ENCODE measurements at places on chromosomes 7 and 10.

GRCh38 chr10:929960-930624, 1.4 kb downstream of the LARP4B start:
- DNase-seq, result no peak

DNA sequence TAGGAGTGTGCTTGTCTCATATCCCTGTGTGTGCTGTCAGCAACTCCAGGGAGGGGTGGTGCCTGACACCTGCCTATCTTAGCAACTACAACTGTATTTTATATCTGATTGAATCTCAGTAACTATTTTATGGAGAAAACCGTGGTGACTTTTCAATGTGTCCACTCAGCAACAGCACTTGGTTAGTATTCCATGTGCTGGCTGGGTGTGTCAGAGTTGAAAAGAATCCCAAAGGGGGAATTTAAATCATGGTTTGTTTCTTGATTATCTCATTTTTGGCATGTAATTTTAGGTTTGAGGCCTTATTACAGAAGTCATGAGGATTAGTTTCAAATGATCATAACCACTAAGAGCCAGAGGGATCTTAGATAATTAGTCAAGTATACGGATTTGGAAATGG, 425.7 kb upstream of the FZD8 start:
- DNase-seq, result no peak

DNA sequence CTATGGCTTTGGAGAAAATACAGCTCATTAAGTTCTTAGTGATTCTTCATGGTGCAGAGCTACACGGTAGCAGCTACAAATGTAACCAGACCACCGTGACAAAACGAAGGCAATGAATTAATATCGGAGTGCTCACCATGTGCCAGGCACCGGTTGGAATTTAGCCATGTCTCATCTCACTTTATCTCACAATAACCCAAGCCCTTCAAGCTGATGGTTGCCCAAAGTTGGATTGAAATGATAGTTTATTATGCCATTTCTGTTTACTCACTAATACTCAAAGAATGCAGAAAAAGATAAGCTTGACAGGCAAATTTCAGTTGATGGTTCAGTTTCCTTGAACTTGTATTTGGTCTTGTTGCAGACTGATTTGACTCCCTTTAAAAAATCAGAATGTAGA, 312.6 kb downstream of the SKIDA1 start:
- no peak for DNase-seq

- no peak for DNase-seq
Measured at GRCh38 chr7:95097291-95097690, 189.9 kb downstream of the PPP1R9A start.

GRCh38 chr7:127913686-127914085, 117.6 kb downstream of the LRRC4 start:
- no peak for DNase-seq

- DNase-seq, result no peak
Measured at GRCh38 chr10:122165484-122166276, 105.4 kb upstream of the BTBD16 start.

DNA sequence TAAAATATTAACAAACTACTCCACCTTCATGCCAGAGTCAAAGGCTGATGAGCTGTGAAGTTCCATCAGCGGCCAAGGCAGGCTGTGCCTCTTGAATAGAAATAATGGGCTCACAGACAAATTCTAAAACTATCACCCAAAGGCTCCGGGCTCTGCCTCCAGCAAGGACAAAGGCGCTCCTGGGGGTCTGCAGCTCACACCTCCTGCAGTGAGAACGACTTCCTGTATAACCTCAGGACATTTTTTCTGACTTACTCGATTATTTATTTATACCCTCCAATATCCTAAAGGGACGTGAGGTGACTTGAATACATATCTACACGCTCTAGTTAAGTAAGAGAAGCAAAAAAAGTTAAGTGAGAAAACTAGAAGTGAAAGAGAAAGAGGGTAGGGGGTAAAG, 500.7 kb downstream of the CCSER2 start:
- DNase-seq, result no peak

DNA sequence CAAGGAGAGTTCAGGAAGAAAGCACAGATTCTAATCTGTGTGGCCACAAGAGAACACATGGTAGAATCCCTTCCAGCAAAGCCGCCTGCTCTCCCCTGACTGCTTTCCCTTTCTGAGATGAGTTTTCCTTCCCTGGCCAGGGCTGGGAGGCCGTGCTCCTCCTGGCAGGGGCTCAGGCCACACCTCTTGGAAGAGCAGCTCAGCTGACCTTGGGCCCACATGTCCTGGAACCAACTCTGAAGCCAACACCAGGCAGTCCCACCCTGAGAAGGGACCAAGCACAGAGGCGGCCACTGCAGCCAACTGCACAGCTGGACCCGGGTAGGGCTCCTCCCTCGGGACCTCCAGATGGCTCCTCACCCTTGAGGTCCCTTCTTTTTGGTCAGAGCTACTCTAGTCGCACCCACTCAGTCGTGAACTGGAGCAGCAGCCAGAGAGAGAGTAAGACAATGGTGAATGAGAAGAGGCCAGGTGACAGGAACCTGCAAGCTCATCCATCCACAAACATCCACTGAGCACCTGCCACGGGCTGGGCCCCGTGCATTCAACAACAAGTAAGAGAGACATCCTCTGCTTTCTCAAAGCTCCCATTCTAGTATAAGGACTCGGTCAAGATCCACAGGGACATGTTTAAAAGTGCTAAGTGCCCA, 40.3 kb downstream of the FAM53B start:
- no peak for DNase-seq

DNA sequence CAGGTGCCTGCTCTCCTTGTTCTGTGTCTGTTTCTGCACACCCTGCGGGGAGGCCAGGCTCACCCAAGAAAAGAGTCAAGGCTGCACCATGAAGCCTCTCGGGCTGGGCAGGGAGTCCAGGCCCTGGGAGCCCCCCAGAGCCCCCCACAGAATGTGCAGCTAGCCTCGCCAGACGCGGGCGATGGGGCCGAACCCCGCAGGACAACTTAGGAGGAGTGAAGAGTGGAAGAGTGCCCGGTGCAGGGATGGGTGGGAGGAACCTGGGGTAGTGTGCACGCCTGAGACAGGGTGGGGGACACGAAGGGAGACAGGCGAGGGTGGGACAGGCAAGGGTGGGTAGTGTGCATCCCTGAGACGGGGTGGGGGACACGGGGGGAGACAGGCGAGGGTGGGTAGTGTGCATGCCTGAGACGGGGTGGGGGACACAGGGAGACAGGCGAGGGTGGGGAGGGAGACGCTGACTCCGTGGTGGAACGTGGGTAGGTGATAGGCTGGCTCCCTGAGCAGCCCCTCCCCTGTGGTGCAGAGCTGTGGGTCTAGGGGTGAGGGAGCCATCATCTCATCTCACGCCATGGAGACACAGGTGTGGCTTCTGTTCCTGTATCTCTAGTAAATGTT, 615.4 kb downstream of the DNAJB6 start:
- no peak for DNase-seq

- no peak for DNase-seq
Measured at GRCh38 chr10:14009371-14010100, 321.2 kb downstream of the FRMD4A start.

Measured in NCI-H1105 (cell line).